CD8-positive, alpha-beta memory T cell (primary cell): ENCODE measurements at places on chromosomes 5 and 9.

DNA sequence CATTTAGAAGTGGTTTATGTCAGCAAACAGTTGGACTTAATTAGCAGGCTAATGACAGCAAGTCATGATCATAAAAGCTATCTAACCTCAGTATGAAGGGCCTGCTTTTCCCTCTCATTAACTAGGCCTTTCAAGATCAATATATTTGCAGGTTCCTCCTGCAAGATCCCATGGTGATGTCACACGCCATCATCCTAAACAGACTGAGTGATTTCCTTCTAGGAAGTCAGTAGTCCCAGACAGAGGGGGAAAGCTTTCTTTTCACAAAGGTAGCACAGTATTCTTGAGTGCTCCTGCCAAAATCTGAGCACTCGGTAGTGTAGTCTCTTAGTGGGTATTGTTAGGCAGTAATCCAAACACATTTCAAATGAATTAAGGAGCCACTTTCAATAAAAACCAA is 52.5 kb downstream of the UIMC1 start:
- no peak for DNase-seq

- no peak for DNase-seq
Measured at GRCh38 chr5:158354958-158355357, 496.0 kb upstream of the CLINT1 start.

GRCh38 chr9:117265253-117265652 is 149.6 kb downstream of the ASTN2 start:
- no peak for DNase-seq

DNA sequence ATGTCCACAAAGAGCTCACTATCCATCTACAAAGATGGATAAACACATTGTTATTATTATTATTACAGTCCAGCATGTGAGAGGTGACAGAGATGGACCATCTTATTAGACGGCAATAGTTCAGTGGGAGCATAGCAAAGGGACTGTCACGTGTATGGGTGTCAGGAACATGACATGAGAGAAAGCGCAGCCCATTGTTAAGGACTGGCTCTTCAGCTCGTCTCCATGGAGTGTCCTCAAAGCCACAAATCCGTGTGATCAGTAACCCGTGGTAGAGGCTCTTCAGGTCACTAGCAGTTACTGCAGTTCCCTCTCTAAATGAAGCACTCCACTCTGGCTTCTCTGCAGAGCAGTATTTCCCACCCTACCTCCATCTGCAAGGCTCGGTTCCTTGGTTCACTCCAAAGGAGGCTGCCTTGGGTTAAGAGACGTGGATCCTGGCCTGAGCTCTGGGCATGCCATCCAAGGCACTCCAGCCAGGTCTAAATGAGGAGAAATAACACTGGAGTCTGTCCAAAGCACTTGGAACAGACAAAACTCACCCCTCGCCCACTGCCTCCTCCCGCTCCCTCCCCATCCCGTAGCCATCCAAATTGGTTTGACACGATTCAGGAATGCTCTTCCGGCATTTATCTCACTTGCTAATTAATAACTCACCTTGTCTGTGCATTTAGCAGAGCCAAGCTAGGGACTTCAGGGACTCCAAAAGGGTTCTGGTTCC is 122.3 kb upstream of the WWC1 start:
- no peak for DNase-seq

- DNase-seq: no peak
Measured at GRCh38 chr5:90602681-90603080, 44.1 kb downstream of the ADGRV1 start.
